HuH-7.5 (cell line): ENCODE measurements at places on chromosomes 7 and 10.

GRCh38 chr10:78948621-78949030 lies 120.1 kb upstream of the ZMIZ1 start:
- no peak for DNase-seq

DNA sequence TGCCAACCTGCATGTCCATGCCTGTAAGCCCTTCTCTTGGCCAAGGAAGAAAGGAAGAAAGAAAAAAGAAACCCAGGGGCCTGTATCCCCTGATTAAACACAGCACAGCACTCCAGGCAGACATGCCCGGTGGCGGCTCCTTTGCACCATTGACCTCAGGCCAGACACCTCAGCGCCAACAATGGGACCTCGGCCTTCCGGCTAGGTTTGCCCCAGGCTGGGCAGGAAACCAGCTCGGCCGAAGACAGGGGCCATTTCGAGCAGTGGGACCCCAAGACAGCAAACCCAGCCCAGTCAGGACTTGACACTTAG lies 2.8 kb downstream of the HOXA10 start:
- no peak for DNase-seq

DNA sequence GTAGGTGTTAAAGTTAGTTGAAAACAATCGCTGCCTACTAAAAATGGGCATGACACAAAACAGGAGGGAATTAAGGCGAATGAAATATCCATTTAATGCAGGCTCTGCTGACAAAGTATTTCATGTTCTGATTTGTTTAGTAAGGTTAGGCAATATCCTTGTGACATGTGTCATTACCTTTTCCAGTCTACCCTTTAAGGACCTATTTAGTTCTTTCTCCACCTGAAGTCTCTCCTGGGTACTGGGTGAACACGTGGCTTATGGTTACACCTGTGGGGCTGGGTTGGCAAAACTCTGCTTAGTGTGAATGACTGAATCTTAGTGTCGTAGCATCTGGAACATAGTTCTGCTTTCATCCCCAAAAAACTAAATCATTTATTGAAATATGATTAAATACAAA lies 313.5 kb downstream of the CCDC3 start:
- DNase-seq, result no peak

DNA sequence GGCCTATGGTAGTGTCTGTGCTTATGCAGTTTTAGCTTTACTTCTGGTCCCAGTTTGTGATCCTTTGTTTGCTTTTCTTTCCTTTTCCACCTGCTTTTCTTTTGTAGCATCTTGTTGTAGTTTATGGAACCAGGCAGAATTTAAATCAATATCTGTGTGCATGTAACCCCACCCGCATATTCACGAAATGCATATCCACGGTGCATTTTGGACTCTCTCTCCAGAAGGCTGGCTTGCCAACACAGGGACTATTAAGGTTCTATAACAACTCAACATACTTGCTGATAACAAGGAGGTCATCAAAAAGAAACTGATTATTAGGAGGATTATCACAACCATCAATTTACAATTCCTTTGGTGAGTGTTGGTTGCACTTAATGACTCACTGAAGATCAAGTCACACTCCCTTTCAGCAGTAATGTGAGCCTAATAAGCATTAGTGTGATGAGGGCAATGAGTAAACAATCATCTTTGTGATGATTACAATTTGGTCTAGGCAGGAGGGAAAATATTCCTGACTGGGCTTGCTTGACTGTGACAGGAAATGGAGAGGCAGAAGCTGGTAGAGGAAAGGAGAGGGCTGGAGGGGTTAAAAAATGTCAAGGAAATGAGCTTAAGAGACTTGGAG lies 378.6 kb downstream of the REEP3 start:
- no peak for DNase-seq

- no peak for DNase-seq
Observed at GRCh38 chr7:48786951-48787350, 137.4 kb upstream of the CDC14C start.

DNA sequence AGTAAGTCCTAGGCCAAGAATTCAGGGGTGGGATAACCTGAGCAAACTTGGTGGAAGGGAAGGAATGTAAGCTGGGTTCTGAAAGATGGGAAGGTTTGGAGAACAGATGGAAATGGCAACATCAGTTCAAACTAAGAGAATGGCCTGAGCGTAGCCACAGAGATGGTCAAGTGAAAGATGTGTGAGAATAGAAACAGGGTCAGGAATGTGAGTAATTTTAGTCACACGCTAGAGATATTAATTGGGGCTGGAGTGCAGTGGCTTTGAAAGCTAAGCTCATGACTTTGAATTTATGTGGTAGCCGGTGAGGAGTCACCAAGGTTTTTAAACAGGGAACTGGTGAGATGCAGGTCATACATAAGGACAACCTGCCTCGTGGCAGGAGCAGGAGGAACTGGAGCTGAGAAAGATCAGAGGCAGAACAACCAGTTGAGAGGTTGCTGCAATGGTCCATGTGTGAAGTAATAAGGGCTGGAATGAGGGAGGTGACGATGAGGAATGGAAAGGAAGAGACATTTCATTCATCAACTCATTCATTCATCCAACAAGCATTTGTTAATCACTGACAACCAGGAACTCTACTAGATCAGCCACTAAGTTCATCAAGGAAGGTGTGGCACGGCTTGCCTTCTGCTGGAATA lies 12.9 kb upstream of the SORBS1 start:
- DNase-seq, result no peak

DNA sequence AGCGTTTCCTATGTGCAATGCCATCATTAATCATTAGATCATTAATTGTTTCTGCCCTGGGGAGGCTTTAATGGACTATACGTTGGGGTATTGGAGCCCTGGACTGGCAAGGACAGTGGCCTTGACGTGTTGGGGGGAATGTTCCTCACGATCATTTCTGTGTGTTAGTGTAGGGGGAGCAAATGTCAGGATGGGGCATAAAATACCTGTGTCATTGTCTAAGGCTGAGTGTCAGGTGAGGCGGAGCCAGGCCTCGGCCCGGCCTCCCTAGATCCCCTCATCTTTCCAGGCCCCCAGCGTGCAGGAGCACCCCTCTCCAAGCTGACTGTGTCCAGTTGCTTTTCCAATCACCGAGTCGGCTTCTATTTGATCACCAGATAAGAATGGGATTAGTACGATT lies 346.4 kb upstream of the SHH start:
- no peak for DNase-seq

DNA sequence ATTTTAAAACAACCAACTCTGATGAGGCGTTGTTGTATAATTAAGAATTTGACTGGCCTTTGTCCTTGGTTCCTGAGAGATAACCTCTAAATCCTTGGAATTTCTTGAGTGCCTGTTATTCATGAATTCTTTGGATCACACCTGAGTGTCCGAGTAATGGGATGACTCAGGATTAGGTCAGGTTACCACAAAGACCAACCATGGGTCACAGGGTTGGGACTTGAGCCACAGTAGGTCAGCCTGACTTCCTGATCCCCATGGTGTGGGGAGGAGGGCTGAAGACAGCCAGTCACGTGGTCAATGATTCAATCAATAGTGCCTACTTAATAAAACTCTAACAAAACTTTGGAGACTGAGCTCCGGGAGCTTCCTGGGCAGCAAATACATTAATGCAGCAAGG lies 192.5 kb downstream of the GFRA1 start:
- no peak for DNase-seq

DNA sequence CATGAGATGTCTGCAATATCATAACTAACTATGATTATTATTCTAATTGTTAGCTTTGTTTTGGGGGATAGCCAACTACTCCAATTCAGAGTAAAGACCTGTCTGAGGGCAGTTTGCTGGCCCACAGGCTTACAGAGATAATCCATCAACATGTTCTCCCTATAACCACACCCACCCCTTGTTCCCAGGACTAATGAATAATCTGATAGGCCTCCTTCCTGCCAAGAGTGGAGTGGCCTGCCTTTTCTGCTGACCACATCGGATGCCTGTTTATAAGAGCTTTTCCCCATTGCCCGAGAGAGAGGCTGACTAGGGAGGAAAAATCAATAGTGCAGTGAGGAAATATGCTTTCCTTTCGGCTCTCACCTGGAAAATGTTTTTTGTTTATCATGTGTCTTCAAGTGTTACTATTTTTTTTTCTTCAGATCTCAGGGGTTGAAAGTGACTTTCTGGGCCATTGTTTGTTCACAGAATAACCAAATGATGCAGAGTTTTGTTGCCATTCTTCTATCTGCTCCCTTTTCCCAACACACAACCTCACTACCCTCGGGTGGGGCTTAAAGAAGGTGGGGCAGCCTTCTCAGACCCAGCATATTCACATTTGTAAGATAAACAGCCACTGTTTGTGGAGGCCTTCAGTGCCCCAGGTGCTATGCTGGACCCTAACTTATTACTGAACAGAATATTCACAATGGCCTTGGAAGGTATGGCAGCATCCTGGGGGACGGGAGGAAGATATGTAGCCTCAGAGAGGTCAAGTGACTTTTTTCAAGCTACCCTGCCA lies 38.4 kb downstream of the PLPP4 start:
- no peak for DNase-seq

- no peak for DNase-seq
Observed at GRCh38 chr7:156845379-156846101, 47.4 kb downstream of the LMBR1 start.

GRCh38 chr7:47896809-47897423 lies 51.4 kb downstream of the PKD1L1 start:
- DNase-seq, result peak; percentile 36

DNA sequence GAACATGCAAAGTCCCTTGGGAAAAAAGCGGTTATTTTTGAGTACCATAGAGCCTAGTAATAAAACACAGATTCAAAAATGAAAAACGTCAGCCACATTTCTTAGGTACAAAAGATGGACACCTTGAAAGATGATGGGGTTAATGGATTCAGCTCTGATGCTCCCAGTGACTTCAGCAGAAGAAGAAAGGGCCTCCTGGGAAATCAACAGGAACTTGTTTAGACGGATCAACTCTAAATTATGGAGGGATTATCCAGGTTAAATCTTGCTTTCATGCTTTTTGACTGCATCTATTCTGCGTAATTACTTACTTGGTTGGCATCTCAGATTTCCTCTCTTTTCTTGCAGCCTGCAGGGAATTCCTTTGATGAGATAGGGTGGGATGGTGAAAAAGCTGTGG lies 82.5 kb downstream of the TMEM178B start:
- no peak for DNase-seq

- DNase-seq, result peak; percentile 70
Observed at GRCh38 chr7:129163875-129164544, 19.5 kb downstream of the TSPAN33 start.

DNA sequence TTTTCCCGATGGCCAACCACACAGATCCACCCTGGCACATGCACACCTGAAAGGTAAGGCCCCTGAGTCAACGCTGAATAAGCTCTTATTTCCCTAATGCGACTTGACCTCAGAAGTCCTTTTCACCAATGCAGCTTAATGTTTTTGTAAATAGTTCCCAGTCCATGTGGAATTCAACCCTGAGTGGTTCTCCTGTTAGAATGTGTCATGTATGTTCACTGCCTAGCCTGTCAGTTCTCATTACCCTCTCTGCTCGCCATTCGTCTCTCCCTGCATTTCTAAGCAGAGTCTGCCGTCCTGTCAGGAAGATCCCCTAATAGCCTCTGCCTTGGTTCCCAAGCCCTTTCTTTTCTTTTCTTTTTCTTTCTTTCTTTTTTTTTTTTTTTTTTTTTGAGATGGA lies 392.6 kb upstream of the SHH start:
- DNase-seq, result no peak

DNA sequence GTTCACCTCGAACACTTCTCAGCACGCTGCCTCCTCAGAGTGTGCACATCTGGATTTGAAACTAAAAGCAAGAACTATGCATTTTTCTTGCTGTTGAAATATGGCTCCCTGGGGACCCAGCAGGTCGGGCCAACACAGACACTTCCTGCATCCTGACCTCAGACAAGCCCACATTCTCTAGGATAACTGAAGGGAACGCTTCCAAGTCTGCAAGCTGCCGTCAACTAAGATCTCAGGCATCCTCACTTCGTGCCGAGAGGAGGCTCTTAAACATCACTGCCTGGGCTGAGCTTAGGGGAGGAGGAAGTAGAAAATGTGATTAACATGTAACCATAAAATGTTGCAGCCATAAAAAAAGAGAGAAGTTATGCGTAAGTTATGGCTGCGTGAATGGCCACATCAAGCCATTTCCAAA lies 65.5 kb downstream of the PYROXD2 start:
- DNase-seq, result no peak

DNA sequence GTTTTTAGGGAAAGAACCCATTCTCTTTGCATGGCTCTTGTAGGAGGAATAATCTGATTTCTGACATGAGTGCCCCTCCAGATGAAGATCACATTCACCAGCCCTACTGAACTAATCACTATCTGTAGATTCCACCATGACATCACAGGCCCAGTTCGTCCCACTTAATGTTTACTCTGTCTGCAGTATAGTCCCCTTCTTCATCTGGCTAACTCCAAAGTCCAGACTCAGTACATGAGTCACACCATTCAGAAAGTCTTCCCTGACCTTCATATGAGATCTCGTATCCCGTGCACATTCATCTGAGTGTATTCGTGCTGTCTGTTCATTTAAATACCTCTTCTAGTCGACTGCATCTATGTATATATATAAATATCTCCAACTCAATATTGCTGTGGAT lies 366.5 kb upstream of the AKR1E2 start:
- no peak for DNase-seq

DNA sequence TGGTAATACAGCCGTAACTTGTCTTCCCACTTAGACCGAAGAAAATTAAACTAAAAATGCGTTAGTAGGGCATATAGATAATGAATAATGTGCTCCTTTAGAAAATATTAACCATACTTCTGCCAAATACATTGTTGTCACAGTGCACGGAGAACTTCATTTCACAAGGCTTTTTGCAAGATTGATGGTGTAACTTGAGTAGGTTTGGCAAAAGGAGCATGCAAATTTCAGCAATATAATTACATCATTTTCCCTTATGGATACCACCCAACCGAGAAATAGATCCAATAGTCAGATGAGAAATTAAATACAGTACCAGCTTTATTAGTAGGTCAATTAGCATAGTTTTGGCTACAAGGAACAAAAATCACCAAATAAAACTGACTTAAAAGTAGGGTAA lies 792.6 kb upstream of the C7orf33 start:
- no peak for DNase-seq

DNA sequence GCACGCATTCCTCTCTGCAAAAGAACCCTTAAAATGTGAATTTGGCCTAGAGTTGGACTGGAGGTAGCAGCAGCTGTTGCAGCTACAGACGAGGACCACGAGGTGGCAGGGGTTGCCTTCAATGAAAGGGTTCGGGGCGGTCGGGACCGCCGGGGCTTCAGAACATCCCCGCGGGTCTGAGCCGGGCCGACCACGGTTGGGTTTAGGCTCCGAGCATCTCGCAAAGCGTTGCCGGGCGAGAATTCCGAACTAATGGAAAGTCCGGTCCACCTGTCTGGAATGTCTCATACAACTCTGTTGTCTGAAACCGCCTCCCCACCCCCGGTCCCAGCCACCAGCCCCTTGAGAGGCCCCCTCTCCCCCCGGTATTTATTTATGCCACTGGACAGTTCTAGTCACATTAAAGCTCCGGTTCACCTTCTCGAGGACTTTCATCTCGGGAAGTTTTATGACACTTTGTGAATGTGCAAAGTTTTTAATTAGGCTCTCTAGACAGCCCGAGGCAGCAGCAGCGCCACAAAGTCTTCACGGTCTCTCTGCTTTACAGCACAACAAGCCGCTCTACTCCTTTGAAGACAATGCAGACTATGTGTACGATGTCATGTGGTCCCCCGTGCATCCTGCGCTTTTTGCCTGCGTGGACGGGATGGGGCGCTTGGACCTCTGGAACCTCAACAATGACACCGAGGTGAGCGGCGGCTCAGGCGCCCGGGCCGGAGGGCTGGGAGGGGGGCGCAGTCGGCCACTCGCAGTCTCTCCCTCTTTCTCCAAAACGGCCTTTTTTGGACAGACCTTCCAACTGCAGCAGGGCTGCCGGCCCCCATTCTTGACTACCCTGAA lies 246.2 kb downstream of the SLC25A13 start:
- DNase-seq, result peak; percentile 41

GRCh38 chr7:102248081-102248455 lies 38.6 kb upstream of the SH2B2 start:
- DNase-seq, result no peak
